KG1 (cell line): ENCODE measurements at places on chromosomes 12 and 14.

DNA sequence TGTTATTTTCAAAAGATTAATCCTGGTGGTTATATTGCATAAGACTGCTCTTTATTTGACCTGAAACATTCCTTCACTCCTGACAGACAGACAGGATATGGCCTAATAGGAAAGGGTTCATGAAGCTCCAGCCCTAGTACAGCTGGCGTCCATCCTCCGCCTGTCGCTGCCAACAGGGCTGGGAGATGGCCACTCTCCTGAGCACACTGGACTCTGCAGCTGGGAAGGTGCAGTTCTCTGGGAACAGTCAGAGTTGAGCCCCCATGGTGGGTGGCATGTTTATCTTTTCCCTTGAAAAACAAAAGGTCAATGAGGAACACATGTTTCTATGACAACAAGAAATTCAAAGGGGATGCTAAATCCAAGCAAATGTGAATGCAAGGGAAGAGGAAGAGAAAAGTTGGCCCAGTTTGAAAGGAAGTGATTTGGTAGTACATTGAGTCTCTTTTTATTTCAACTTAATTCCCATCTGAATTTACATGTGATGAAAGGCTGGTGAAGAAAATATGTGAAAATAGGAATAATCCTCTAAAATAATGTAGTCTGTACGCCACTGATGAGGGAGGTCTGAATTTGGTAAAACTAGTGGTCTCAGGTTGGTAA lies 89.9 kb upstream of the DCN start:
- DNase-seq = no peak

GRCh38 chr12:61862986-61863385 lies 397.2 kb upstream of the USP15 start:
- DNase-seq = no peak

DNA sequence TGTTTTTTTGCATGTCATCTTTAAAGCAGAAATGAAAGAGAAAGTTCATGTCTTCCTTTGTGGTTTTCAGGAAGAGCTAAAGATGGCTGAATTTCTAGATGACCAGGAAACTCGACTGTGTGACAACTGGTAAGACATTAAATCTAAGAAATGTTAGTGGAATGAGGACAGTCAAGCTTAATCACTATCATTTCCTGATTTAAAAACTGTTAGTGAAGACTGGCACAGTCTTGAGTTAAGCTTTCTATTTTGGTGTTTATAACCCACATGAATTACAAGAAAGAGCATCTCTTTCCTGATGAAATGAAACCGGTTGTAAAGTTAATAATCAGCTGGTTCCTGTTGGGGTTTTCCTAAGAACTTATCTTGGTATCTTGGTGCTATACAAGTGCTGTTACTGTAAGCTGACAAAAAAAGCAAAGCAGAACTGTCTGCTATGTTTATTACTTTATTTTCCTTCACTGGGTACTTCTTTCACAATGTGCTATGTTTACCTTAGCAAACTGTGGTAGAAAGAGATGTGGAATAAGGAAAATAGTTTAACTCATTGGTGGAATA lies 5.2 kb downstream of the TRAFD1 start:
- peak; percentile 37 for DNase-seq

DNA sequence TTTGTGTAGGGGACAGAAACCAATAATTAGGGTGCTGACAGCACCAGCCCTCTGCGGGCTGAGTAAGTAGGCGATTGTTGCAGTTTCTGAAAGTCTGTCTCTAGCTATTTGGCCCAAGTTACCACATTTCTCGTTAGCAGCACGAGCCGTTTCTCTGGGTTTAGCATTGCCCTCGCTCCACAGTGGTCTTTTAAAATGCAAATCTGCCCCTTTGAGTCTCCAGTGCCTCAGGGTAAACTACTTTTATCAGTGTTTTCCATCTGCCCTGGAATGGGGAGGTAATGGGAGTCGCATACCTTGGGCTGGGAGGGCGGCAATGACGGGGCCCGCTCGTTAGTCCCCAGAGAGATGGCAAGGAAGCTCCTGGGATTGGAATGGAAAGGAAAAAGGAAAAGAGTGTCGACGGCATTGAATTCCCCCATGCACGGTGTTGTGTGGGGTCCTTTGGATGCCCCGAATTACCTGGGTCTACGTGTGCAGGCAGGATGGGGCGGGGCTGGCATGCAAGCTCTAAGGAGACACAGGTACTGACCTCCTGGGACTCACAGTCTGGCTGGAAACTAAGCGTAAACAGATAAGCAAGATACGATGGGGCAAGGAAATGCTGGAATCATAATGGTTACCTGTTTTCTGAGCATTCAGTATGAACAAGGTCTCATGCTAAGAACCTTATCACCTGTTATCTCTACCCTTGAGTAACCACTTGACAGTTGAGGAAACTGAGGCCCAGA lies 131.8 kb upstream of the MAP1LC3B2 start:
- DNase-seq = no peak

GRCh38 chr14:32374155-32374554 lies 45.1 kb downstream of the AKAP6 start:
- DNase-seq = no peak

- no peak for DNase-seq
These were observed 3.5 kb downstream of the RDH12 start for GRCh38 chr14:67705211-67705610.

- DNase-seq = no peak
These were observed 75.8 kb downstream of the DAD1 start for GRCh38 chr14:22513066-22513812.

- no peak for DNase-seq
These were observed 30.2 kb upstream of the CPM start for GRCh38 chr12:68962877-68963855.

GRCh38 chr12:115455268-115455681 lies 771.3 kb upstream of the TBX3 start:
- no peak for DNase-seq

GRCh38 chr14:104445832-104446381 lies 133.7 kb upstream of the C14orf180 start:
- no peak for DNase-seq

DNA sequence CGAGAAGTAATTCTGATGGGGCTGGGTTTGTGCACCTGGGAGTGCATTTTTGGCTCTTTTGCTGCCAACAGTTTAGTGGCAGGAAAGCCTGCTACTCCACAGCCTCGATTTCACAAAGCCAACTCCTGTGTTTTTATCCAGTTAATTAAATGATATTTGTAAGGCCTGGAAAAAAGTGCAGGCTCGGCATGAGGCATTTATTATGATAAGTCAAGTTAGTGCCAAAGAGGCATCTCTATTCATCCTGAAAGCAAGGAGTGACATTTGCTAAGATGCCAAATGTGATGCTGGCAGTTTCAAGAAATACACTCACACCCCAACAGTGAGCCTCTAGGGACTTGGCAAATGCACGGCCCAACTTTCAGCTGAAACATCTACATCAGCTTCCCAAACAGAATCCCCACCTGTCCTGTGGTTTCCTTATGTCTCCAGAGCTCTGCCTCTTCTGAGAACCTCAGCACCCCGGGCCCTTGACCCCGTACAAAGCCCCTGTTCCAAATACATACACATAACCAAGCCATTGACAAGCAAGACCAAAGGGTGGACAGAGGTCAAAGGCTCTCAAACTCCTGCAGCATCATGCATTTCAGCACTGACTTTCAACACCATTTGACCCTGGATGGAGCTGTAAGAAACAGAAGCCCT lies 955.1 kb upstream of the TMEM132C start:
- DNase-seq = no peak

GRCh38 chr12:41981758-41982157 lies 162.9 kb downstream of the GXYLT1 start:
- no peak for DNase-seq

DNA sequence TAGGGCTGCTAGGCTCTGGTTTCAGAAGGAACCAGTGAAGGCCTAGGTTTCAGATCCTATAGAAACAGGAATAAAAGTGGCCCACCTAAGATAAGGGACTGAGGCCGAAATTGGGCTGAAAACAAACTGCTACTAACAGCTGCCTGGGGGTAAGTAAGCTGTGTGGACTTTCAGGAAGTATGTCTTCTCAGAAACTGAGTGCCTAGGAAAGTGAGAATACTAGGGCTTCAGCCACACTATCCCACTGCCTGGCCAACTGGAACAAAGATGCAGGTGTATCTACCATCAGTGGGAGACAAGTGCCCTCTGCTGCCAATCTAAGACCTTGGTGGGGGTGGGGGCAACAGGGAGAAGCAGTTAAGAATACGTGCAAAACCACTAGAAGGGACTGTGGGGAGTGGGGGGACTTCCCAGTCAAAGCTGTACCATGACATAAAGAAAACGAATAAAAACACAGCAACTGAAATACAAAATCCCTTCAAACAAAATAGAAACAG lies 82.5 kb downstream of the MED13L start:
- no peak for DNase-seq

- DNase-seq = no peak
These were observed 7.3 kb downstream of the POMT2 start for GRCh38 chr14:77313371-77313770.

DNA sequence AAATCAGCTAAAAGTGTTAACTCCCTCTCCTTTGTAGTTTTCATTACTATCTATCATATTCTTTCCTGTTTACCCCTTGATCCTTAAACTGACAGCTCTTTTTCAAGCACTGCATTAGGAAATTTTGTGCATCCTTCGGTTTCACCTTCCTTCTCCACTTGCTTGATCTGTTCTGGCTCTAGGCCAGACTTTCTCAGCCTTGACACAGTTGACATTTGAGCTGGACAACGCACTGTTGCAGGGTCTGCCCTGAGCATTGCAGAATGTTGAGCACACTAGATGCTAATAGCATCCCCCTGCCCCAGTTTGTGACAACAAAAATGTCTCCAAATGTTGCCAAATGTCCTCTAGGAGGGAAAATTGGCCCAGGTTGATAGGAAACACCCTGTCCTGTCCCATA lies 75.4 kb upstream of the KCNJ8 start:
- no peak for DNase-seq

DNA sequence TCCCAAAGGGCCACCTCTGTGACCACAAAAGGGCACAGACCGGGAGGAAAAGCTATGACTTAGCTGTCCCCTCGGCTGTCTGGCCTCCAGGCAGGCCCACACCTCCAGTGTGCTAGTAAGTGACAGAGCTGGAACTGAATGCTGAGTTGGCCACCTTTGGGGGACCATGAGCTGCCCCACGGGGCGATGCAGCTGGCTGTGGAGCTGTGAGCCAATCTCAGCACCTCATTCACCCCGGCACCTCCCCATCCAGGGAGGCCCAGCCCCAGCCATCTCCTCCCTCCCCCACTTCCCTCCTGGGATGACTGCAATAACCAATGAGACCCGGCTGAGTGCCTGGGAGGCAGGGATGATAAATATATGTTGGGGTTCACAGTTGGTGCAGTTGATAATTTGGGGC lies 12.2 kb upstream of the TESC start:
- no peak for DNase-seq

DNA sequence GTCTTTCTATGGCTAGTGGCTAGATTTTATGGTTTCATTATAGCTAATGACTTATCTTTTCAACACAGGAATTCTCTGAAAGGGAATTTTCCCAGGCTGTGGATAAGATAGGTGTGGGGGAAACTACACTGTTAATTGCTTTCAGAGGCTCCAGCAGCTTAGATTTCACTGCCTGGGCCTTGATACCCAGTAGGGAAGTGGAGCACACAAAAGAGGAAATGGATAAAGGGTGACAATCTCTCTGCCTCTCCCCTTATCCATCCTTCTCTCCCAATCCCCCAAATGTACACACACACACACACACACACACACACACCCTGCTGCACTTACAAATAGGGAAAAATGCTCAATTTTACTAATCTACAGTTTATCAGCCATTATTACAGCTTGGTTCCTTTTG lies 19.1 kb downstream of the SIX4 start:
- no peak for DNase-seq

DNA sequence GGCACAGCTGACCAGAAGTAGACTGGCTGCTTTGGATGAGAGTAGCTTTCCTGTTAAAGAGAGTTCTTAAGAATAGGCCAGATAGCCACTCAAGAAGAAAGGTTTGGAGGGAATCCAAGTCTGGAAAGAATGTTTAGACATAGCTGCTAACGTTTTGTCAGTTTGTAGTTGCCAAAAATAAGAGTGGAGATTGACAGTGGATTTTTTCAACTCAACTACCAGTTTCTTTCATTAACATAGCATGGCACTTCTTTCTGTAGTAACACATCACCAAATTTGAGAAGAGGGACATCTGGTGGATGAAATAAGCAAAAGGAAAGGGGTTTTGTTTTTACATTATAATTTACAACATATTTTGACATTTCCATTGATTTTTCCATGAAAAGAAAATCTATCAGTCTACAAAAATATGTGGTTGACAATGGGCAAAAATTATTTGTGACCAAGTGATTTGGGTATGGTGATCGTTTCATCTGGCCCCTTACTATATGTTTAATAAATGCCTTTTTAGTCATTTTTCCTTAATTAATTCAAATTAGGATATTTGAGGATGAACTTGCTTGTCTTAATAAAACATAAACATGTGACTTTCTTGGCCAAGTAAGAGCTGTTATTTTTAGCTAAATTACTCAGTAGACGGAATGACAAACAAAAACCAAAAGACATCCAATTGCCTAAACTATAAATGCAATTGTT lies 71.1 kb downstream of the PTPRR start:
- no peak for DNase-seq

GRCh38 chr12:40099423-40099853 lies 6.4 kb downstream of the SLC2A13 start:
- DNase-seq = no peak

GRCh38 chr12:32261638-32262037 lies 137.7 kb upstream of the FGD4 start:
- DNase-seq = no peak

- DNase-seq = no peak
These were observed 15.7 kb upstream of the FBRSL1 start for GRCh38 chr12:132474237-132474741.

- no peak for DNase-seq
These were observed 218.0 kb downstream of the SLC2A13 start for GRCh38 chr12:39887856-39888255.

- no peak for DNase-seq
These were observed 6.3 kb downstream of the RNF10 start for GRCh38 chr12:120540445-120540844.

DNA sequence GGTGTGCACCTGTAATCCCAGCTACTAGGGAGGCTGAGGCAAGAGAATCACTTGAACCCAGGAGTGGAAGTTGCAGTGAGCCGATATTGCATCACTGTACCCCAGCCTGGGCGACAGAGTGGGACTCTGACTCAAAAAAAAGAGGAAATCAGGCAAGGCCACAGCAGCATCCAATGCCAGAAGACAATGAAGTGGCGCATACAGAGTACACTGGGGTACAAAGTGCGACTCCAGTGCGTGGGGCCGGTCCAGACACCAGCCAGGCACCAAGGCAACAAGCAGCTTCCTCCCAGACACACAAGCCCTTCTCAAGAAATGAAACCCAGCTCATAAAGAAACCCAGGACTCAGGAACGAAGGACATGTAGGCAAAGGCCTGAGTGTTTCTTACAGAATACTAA lies 28.2 kb downstream of the TTC7B start:
- no peak for DNase-seq
